ENCODE measurements at places on chromosomes 5 and 9.
A peak's percentile ranks its signal among the peaks of the same experiment; 100 is the strongest.

GRCh38 chr9:89658931-89659330 is 54.1 kb downstream of the GADD45G start:
- no peak for DNase-seq

- DNase-seq = no peak
These were observed 27.8 kb downstream of the DPYSL3 start for GRCh38 chr5:147481874-147482705.

GRCh38 chr5:147483961-147484707 is 25.7 kb downstream of the DPYSL3 start:
- DNase-seq = peak; percentile 38

DNA sequence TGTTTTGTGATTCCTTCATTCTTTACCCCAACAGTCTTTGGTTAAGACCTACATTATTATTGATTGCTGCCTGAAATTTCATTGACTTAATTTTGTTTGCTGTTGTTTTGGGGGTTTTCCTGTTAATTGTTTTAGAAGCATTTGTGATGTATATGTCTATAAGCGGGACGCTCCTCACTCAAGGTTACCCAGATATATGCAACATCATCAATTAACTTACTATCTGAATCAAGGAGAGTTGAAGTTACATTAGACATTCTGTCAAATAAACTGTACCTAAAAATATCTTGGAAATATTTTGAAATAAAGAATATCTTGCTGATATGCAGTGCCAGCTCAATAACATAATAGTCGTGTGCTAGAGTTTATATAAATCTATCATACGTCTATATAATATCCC is 125.9 kb upstream of the CDH18 start:
- no peak for DNase-seq

DNA sequence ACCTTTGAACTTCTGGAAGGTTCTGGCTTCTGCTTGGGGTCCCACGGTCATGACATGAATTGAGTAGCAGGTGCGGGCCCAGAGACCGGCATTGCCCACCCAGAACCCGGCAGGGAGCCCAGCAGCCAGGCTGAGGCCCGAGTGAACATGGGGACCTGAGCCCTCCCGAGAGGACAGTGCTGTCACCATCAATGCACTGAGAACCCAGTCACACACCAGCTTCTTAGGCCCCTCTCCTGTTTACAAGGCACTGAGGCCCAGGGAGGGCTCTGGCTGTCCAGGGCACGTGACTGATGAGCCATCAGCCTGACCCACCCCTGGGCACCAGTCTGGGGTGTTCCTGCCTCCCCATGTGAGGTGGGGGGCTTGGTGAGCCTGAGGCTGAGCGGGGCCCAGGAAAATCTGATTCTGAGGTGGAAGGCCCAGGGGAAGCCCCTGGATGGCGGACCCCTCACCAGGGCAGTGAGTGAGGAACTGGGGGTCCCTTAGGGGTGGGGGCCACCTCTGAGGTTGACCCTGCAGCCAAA is 60.3 kb upstream of the RNU6ATAC start:
- DNase-seq = no peak

DNA sequence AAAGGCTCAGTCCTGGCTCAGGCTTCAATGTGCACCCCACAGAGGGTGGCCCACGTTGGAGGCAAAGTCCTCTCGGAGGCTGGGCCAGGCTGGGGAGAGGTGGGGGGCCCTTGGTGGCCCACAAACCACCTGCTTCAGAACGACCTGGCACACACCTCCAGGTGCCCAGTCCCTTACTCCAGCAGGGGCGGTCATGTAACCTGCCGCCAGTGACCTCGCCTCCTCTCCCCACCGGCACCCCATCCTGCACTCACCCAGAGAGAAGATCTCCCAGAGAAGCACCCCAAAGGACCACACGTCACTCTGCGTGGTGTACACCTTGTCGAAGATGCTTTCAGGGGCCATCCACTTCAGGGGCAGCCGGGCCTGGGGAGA is 22.5 kb upstream of the SCGB3A1 start:
- no peak for DNase-seq

DNA sequence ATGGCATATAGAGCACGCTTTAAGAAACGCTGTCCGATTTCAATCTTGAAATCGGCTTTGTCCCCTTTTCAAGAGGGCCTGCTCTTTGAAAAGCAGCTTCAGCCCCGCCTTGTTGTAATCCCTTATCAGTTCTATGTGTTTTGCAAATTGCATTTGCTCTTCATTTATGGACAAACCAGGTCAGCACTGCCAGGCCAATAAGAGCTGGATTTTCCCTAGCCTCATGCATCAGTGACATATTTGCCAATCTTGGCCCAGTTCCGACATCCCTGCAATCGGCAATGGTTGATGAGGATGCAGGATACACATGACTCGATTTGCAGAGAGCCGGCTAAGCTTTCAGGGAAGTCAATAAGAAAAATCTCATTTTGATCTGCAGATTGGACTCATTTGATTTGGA is 529.1 kb upstream of the CLINT1 start:
- no peak for DNase-seq
